ENCODE measurements at places on chromosomes 7 and 10.

- DNase-seq: peak; percentile 19
Measured at GRCh38 chr10:49009199-49009979, 69.7 kb upstream of the LRRC18 start.

DNA sequence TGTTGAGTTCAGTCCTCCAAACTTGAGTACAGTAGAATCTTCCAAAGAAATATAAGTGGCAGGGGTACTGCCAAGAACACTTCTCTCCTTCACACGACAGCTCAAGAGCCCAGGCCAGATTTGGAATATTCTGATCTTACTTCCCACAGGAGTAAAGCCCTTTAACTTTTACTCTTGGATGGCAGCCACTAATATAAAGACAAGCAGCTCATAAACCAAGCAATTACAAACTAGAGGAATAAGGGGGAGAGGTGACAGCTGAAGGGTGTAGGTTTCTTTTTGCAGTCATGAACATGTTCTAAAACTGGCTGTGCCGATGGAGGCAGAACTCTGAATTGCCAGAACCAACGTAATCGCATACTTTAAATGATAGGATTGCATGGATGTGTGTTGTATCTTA, 74.8 kb downstream of the SVIL start:
- peak; percentile 16 for DNase-seq

- no peak for DNase-seq
Measured at GRCh38 chr7:93866886-93867285, 23.7 kb downstream of the TFPI2 start.

DNA sequence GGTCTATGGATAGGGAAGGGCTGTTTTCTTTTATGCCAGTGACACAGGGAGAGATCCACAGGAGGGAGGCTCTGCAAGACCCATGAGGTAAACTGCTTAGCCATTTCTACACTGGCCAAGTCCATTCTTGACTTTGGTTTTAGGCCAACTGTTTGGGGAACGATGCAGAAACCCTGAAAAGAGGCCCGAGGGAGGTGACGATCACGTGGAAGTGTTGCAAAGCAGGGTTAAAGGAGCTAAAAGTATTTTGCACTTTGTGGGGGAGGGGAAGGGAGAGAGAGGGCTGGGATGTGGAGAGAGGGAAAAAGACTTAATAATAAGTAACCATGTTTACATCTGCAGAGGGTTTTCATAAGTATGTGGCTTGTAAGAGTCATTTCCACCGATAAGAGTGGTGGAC, 239.7 kb downstream of the EMX2 start:
- DNase-seq: no peak

DNA sequence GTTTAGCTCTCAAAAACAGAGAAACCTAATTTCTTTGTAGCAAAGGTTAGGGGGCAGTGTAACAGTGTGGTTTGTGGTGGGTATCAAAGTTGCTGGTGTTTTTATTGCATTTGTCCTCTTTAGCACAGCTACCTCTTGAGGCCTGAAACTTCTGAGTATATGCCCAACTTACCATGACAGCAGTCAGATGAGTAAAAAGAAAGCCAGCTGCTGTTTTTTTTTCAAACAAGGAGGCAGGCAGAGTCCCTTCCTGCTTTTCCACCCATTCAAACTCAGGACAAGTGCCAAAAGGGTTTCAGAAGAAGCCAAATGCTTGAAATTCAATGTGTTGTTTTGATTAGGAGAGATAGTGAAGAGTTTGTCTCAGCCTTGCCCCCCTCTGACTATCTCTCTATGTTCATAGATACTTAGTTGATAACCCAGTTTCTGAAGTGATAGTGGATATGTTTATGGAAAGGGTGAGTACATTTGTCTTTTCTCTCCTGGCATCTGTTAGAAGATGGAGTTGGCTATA, 23.1 kb downstream of the GBF1 start:
- peak; percentile 81 for DNase-seq

GRCh38 chr10:52946486-52946885, 173.9 kb upstream of the MBL2 start:
- no peak for DNase-seq

GRCh38 chr10:133132473-133133291, 27.3 kb upstream of the KNDC1 start:
- DNase-seq: no peak

DNA sequence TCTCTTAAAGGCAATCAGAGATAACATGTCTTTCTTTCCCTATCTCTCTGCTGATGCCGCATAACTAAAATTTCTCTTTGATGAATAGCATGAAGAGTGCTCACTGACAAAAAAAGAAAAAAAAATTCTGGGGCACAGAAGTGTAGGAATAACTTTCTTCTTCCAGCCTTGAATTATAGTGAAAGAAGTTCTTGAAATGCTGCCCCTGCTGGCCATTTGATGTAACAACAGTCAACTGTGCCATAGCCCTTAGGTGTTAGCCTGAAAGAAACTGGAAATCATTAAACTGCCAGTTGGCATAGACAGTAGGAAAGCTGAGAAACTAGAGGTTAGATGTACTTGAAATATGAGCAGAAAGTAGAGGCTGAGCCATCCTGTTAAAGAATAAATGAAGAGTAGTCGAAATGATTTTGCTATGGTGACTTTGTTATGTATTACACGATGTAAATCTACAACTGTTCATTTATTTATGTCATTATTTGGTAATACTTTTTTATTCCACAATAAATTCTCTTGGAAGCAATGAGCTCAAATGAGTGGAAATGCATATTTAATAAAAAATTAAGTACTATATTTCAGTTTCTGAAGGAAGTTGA, 48.3 kb upstream of the FAM171A1 start:
- peak; percentile 53 for DNase-seq

DNA sequence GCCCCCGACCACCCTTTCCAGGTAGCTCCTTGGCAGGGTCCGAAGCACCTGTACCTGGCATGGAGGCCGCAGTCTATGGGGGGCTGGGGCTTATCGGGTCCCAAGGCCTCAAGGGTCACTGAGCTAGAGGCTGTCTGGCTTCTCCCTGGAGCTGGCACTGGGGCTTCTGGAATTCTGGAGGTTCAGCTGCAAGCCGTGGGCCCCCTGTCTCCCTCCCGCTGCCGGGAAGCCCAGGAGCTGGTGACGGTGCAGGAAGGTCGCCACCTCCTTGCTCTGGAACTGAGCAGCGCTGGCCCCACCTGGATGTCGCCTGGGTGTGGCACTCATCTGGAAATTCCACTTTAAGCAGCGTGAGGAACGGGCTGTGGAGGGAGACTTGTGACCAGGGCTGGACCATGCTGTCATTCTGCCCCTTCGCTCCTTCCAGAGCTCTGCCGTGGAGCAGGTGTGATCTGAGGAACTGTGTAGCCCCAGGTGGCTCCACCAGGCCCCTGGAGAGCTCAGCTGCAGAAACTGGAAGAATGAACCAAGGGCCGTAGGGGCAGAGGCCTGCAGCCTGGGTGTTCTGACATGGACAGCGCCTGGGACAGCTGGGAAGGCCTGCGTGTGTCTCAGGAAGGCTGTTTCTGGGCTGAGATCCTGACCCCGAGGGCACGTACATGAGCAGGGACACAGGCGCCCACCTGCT, 129.7 kb upstream of the PPP2R2D start:
- no peak for DNase-seq

All from EH (cell line).